H9 (cell line): ENCODE measurements at places on chromosomes 2 and 18. TPM values are rescaled to one million over a fixed set of nuclear protein-coding genes. Genes with fewer than 3 reads are reported as not detected.

The CWC22 gene
- 42.9 and 43.4 TPM in 2 replicates for total RNA-seq

DNA sequence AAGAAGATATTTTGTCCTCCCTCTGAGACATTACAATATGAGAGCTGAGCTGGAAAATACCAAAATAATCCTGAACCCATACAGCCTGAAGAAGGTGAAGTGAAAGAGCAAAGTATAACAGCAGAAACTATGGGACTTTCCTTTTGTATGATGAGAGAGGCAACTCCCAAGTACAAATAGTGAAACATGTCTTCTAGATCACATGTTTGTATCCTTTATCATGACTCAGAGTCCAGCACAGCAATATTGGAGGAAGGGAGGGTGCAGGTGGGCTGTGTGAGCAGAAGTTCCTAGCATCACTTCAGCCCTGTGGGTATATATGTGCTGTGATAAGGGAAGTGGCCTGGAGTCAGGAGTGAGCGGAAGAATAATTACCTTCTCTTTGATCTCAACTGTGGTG lies 265.6 kb upstream of the NRXN1 start:
- DNase-seq = no peak

DNA sequence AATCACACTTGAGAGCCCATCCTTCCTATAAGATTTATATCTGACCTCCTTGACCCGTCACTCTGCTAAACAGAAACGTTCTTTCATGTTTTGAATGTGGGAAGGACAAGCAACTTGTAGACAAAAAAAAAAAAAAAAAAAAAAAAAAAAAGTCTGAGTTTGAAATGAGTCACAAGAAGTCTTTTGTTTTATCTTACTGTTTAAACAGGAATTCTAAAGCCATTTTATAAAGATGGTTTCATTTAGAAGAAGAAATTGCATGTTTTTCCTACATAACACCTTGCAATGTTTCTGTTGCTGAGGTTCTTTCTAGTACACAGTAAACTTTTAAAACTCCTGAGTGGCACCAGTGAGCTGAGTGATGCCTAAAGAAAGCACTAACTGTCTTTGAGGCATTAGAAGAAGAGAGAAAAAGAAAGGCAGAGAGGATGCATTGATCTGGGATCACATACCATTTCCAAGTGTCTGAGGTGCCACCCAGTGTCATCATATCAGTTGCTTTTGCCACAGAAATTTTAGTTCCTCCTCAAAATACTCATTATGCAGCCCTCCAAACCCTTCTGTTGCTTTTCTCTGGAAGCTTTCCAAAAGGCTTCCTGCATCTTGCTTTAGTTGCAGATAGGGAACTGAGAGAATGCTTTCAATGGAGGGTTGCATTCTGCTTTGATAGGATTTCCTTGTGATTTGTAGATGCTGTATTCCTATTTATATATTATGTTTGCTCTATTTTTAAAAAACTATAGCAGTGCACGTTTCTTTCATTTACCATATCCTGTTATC lies 69.1 kb downstream of the ACVR2A start:
- DNase-seq = no peak

- no peak for DNase-seq
These were observed 376.3 kb upstream of the MYT1L start for GRCh38 chr2:2707206-2707991.

GRCh38 chr2:55157474-55157884 lies 74.6 kb downstream of the CLHC1 start:
- DNase-seq = no peak
